ENCODE measurements at places on chromosomes 2 and 18.

- DNase-seq, result no peak
Observed at GRCh38 chr2:32847734-32848133, 99.0 kb upstream of the LTBP1 start.

DNA sequence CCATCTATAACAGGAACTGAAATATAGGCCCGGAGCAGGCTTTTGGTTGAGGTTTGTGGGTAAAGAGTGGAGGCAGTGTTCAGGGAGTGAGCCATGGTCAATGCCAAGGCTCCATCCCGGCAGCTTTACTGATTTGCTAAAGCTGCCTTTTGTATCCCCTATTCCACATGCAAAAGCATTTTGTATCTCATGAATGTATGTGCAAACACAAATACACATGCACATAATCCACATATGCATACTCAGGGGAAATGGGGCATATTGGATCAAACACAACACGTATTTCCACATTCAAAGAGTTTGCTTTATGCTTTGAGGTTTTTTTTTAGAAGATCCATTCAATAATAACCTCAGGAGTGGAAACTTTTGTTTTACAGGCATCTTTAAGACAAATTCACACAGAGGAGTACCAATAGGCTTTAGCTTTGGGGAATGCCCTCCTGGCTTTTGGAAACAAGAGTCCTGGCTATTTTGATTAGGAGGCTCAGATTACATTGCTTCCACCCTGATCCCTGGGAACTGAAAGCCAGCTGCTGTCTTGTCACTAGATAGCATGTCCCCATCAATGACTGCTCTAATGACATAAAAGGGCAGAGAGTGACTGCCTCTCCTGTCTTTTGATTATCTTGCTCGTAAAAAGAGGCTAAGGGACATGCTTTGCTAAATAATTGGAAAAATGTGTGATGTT is 263.2 kb downstream of the EN1 start:
- DNase-seq, result no peak

DNA sequence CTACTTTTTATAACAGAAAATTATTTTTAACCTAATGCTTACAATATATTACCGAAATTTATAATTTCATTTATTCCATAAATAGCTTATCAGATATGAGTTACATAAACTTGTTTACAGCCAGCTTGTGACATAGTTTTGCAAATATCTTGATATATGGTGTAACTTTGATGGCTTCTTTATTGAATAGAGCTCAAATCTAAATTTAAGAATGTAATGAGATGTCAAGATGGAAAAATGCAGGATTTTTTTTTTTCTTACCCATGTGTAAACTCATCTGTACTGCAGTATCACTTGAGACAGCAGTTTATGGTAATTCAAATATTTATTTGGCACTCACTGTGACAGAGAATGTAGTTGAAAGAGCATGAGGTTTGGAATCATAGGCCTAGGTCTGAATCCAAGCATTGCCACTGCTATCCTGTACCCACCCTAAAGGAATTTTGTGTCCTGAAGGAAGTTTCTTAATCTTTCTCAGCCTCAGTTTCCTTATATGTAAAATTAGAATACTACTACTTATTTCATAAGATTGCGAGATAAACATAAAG is 3.8 kb downstream of the CREB1 start:
- no peak for DNase-seq

DNA sequence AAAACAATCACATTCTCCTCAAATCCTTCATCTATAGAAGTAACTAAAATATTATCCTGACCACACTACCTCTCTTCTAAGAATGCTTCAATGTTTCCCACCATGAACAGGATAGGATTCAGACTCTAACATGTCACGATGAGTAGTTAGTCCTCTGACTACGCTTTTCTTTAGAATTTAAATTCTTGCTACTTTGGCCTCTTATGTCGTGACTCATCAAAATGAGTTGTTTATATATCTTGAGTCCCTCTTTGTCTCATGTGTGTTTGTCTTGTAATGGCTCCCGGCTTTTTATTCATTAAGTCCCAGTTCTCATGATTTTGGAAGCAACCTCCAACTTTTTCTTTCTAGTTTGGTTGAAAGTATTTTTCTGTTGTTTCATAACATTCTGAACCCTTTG is 1289.2 kb downstream of the DSC3 start:
- DNase-seq, result no peak

- DNase-seq, result no peak
Observed at GRCh38 chr18:70331456-70332097, 42.7 kb downstream of the SOCS6 start.

DNA sequence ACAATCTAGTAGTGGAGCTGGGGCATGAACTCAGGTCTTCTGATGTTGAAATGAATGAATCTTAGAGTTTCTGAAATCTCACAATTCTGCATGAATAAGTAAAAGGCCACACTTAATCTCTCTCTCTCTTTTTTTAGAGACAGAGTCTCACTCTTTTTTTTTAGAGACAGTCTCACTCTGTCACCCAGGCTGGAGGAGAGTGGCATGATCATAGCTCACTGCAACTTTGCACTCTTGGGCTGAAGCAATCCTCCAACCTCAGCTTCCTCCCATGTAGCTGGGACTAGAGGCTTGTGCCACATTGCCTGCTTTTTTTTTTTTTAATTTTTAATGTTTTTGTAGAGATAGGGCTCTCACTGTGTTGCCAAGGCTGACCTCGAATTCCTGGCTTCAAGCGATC is 68.9 kb upstream of the THOC1 start:
- no peak for DNase-seq

GRCh38 chr2:68088940-68089339 is 26.1 kb upstream of the C1D start:
- no peak for DNase-seq

DNA sequence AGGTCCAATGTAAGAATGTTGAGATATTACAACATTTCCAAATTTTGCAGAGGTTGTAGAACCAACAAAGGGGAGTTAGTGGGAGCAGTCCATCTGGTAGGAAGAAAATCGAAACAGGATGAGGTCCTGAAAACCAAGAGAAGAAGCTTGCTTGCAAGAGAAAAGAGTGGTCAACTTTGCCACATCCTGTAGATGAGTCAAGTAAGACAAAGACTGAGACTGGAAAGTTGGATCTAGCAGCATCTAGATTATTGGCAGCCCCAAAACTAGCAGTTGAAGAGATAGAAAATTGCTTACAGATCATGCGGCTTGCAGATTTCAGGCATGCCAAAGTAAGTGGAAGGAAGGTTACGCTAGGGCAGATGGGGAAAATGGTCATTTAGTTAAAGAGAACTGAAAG is 378.9 kb downstream of the GRB14 start:
- no peak for DNase-seq

DNA sequence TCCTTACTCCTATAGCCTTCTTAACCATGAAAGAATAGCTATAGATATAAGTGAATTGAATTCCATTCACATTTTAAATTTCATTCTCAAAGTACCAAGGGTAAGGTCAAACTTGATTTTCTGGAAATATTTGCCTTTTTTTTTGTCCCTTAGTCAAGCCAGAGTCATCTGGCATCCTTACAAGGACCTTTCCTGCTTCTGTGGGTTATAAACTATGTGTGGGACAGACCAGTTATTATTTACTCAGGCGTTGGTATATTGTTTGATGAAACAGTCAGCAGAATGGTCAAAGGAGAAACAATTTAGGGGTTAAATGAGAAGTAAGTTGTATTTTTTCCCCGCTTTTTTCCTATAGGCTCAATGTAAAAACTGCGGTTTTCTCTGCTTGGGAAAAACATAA is 1103.2 kb upstream of the ZEB2 start:
- DNase-seq, result no peak

Data from activated T-cell treated with anti-CD3 and anti-CD28 coated beads for 48 hours (primary cell).